ENCODE measurements at places on chromosomes 6 and 20.
A peak's percentile ranks its signal among the peaks of the same experiment; 100 is the strongest.

DNA sequence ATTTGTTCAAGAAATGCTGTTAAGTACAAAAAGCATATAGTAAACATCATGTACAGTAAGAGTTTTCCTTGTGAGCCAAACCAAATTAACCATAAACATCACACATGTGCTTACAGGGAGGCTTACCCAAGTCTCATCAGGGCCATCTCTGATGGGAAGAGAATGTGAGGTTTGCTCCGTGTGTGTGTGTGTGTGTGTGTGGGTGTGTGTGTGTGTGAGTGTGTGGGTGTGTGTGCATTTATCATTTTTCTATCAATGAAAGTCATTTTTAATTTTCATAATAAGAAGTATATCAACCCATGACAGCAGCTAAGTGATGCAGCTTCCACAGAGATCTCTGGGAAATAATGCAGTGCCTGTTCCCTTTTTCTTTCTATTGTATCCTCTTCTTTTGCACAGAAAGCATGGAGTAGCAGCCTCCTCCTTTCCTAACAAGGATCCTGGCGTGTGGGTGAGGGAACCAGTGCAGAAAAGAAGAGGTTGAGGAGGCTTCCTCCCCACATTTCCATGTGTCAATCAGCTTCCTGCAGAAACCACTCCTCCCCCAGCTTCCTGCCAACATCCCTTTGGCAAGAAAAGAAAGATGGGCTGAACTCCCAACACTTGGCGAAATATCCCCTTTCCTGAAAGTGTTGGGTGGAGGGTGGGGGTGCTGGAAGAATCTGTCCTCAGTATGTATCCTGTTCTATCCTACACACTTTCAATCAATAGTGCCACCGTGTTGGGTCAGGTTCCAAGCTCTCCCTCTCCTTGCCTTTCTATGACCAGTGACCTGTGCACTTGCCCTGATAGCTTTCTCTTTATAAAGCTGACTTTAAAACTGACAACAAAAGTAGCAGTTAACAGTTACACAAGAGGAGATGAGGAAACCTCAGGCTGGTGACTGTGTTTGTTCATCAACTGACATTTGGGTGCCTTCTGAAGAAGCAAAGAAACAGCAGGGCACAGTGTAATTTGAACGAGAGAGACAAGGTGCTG is 251.8 kb upstream of the CITED2 start:
- DNase-seq: no peak

DNA sequence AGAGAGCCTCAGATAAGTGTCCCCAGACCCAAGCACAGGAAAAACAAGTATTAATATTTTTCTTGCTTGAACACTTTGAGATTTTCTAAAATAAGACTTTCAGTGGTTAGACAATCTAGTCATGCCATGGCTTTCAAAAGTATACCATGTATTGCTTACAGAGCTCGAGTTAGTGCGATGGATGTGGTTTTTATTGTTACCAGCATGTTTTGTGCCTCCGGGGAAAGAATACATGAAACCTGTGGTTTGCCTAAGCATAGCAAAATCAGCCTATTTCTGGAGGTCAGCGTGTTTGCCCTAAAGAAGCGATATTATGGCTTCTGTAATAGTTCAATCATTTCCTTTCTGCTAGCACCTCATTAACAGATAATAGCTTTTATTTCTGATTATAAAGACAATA is 21.6 kb downstream of the RIN2 start:
- DNase-seq: no peak

- DNase-seq: no peak
These were observed 390.1 kb downstream of the ZFAND3 start for GRCh38 chr6:38209371-38210260.

DNA sequence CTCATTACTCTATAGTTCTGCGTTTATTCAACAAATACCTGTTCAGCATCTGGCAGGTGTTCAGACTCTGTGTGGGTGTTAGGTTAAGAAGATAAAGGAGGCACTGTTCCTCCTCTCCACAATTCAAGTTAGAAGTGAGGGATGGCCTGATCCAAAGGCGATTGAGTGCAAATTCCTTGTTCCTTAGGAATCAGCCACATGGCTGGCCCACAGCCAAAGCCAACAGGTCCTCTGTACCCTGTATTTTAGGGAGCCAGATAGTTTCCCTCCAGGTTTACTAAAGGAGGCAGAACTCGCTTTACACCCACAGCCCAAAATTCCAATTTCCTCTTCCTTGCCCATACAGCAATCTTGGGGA is 5.0 kb upstream of the CD40 start:
- DNase-seq: no peak

DNA sequence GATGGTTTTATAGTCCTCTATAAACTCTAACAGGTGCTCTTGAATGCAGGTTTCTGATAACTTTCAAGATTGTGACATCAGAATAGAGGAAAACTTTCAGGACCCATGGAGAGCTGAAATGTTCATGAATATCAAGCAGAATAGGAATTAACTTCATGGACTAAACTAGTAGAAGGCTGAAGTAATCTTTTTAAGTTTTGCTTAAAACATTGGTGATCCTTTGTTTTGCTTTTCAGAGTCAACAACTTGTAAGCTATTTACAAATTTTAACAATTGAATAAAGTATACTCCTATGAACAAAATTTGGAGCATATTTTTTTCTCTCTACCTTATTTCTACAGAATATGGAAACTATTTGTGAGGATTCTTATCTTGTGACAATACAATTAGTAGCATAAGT is 25.2 kb upstream of the GOPC start:
- no peak for DNase-seq

DNA sequence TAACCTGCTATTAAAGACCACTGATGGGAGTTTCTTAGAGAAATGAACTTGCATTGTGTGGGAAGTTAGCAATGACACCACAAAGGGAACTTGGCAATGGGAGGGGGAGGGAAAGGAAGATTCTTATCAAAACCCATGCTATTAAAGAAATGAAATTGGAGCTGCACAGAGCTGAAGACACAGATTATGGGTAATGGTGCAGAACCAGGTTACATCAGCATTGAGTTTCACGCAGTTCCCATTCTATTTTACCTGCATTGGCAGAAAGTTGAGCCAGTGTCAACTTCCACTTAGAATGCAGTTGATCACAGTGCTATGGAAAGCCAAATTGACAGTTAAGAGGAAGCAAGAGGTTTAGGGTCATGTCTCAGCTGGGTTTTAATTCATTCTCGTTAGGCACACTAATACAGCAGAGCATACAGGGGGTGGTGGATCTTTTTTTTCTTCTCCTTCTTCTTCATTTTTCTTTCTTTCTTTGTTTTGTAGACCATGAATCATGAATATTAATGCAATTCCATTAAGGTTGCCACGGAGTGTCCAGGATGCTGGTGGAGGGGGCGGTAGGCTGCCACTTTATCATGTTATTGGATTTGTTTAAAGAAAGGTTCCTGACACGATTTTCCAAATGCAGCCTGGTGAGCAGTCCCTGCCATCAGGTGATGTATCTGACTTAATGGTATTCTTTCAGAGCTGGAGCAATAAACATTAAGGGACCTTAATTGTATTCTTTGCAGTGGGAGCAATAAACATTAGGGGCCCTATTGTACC is 1092.0 kb upstream of the MAP3K7 start:
- no peak for DNase-seq

- peak; percentile 88 for DNase-seq
These were observed 76.4 kb downstream of the BACH2 start for GRCh38 chr6:90220273-90220672.

DNA sequence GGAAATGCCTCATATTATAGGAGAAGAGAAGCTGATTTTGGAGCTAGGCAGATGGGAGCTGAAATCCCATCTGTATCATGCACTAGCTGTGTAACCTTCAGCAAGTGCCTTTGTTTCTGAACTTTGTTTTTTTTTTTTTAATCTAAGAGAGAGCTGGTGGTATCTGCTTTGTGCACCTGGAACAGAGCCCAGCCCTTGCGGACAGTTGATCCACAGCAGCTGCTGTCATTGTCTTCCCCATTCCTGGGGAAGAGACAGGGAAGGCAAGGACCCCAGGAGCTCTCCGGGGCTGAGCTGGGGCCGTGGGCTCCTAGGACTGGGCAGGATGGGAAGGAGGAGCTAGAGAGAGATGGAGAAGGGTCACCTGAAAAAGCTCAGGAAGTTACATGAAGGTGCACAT is 92.1 kb downstream of the SYNJ2 start:
- DNase-seq: no peak

DNA sequence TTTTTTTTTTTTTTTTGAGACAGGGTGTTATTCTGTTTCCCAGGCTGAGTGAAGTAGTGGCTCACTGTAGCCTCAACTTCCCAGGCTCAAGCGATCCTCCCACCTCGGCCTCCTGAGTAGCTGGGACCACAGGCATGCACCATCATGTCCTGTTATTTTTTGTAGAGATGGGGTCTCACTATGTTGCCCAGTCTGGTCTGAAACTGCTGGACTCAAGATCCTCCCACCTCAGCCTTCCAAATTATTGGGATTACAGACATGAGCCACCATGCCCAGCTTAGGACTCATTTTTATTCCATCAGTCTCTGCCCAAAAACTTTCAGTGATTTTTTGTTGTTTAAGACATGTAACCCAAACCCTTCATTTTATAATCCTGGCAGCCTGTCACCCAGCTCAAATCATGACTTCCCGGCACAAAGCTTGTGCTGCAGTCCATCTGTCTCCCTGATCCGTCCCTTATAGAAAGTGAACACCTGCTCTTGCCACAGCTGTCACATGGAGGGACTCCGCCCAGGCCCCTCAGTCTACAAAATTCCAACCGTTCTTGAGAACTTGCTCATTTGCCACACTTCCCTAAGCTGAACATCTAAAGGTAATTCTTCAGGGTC is 183.9 kb upstream of the JARID2 start:
- no peak for DNase-seq

- DNase-seq: peak; percentile 82
These were observed 2.1 kb upstream of the HIVEP2 start for GRCh38 chr6:142946924-142947713.

- DNase-seq: peak; percentile 82
These were observed 2.3 kb downstream of the TUBB start for GRCh38 chr6:30722280-30723112.

DNA sequence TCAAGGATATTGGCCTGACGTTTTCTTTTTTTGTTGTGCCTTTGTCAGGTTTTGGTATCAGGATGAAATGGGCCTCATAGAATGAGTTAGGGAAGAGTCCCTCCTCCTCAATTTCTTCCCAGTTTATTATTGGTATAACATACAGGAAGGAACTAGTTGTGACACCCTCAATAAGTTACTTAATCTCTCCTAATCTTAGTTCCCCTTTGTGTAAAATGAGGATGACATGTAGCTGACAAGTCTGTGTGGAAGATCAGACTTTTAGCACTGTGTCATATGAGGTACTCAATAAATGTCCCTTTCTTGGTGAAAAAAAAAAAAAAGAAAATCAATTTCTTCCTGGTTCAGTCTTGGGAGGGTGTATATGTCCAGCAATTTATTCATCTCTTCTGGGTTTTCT is 155.8 kb downstream of the PDE7B start:
- no peak for DNase-seq

- peak; percentile 11 for DNase-seq
These were observed 118.6 kb upstream of the BCLAF1 start for GRCh38 chr6:136408204-136408603.

- DNase-seq: no peak
These were observed 7.6 kb upstream of the ITCH start for GRCh38 chr20:34355427-34355826.

- no peak for DNase-seq
These were observed 62.8 kb downstream of the SYNJ2 start for GRCh38 chr6:158044525-158044888.

- no peak for DNase-seq
These were observed 333.2 kb downstream of the SAMD5 start for GRCh38 chr6:147841547-147842148.

- DNase-seq: no peak
These were observed 53.6 kb upstream of the EDN3 start for GRCh38 chr20:59246691-59247400.

GRCh38 chr6:129498950-129499842 is 210.8 kb downstream of the ARHGAP18 start:
- DNase-seq: peak; percentile 73

- DNase-seq: no peak
These were observed 10.2 kb downstream of the NOTCH4 start for GRCh38 chr6:32213649-32214048.

- DNase-seq: no peak
These were observed 30.8 kb downstream of the AGPAT4 start for GRCh38 chr6:161242779-161243693.

DNA sequence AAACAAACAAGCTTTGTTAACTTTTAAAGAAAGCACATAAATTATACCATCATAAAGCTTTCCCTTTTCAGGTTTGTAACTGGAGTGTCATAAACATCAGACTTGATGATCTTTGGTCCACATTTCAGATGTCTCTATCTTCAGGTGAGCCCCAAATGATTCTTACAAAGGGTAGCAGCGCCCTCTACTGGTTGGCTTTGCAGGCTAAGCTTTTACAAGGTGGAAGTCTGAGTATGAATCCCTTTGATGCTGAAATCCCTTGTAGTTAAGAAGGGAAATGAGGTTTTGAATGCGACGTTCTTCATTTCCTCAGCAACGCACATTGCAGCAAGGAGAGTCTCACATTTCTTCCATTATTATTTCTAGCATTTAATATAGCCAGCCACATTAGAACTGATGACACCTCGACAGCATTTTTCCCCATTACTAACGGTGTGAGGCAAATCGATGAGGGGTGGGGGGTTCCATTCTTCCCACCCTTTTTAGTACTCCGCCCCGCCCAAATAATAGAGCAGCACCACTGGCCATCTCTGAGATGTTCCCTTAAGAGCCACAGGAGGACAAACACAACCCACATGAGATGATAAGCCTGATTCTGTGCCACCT is 126.3 kb upstream of the NT5E start:
- peak; percentile 80 for DNase-seq

DNA sequence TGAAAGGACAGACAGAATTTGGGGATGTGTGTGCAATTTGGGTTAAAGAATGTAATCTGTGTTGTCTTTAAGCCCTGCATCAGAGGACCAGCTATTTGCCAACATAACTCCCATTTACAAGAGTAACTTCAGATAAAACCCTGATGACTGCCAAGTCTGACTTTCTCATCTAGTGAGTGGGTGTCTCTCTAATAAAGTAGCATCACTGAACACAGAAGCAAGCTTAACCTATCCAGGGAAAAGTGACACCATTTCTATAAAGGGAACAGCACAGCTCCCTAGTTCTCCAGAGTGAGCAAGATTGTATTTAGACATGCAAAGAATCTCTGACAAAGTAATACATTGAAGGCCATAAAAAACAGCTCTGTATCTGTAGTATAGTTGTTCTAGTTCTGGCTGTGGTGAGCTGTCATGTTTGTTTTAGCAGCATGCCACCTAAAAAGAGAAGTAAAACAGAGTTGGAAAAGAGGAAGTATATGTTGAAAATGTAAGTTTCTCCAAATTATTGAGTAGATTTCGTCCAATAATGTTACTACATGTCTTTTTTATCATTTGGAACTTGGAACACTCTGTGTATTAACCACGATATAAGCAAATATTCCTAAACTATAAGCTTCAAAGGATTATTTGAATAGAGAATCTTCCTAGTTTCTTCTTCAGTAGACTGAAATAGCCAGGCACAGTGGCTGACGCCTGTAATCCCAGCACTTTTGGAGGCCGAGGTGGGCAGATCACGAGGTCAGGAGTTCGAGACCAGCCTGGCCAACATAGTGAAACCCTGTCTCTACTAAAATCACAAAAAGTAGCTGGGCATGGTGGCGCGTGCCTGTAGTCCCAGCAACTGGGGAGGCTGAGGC is 8.8 kb upstream of the PIM1 start:
- no peak for DNase-seq

- DNase-seq: no peak
These were observed 88.3 kb upstream of the NT5E start for GRCh38 chr6:85361643-85362014.

GRCh38 chr6:165621940-165622339 is 41.1 kb downstream of the PDE10A start:
- no peak for DNase-seq
